NB4 (cell line): ENCODE measurements at places on chromosomes 7 and 10.

DNA sequence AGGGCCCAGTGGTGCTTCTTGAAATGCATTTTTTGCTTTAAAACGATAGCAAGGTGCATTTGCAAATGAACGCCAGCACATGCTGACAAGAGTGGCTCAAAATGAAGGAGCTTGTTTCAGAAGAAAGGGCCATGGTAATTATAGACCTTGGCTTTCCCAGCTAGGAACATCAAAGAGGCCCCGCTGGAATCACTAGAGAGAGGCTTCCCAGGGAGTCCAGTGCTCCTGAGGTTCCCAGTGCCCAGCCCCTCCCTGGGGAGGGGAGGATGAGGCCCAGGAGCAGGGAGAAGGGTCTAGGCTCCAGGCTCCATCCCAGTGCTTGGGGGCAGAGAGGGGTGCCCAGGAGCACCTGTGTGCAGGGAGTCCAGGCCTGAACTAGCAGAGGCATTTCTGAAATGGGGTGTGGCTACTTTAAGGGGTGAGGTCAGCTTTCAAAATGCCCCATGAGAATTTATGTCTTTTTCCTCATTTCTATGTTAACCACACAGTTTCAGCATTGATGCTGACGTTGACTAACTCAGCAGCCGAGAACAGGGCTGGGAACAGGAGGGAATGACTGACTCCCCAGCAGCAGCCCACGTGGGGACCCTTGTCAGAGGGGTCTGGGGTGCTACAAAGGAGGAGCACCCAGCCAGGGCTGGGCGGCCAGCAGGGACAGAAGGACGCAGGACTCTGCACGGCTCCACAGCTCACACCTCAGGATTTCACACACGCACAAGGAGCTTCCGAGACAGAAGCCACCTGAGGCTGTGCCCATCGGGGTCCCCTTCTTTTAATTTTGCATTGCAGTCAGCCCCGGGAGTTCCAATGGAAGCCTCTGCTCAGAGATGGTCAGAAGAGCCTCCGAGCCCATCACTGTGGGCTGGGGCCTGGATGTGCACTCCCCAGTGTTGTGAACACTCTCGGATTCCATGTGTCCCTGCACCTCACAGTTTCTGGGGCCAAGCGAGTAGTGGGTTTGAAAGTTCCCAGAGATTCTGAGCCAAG, 570.2 kb downstream of the PTPRN2 start:
- peak; percentile 36 for DNase-seq

- no peak for DNase-seq
Measured at GRCh38 chr7:24798261-24798660, 41.0 kb upstream of the GSDME start.

GRCh38 chr7:28332046-28332445, 80.3 kb upstream of the CREB5 start:
- no peak for DNase-seq

GRCh38 chr7:103809229-103809994, 180.0 kb downstream of the RELN start:
- peak; percentile 67 for DNase-seq

- DNase-seq: no peak
Measured at GRCh38 chr10:7969623-7970022, 84.9 kb upstream of the GATA3 start.

GRCh38 chr7:857661-858060, 18.7 kb upstream of the GET4 start:
- DNase-seq: no peak

GRCh38 chr7:76294344-76295024, 8.0 kb upstream of the HSPB1 start:
- peak; percentile 56 for DNase-seq

- no peak for DNase-seq
Measured at GRCh38 chr7:3598854-3599253, 297.8 kb downstream of the SDK1 start.

- DNase-seq: no peak
Measured at GRCh38 chr7:102817616-102818573, 69.1 kb downstream of the FAM185A start.

- no peak for DNase-seq
Measured at GRCh38 chr7:150993511-150993910, 2.7 kb downstream of the NOS3 start.

- no peak for DNase-seq
Measured at GRCh38 chr10:80522756-80523363, 14.8 kb upstream of the SH2D4B start.

GRCh38 chr7:102890292-102890970, 22.4 kb upstream of the LRRC17 start:
- DNase-seq: peak; percentile 88

- DNase-seq: no peak
Measured at GRCh38 chr10:124125305-124126116, 32.1 kb upstream of the CHST15 start.

DNA sequence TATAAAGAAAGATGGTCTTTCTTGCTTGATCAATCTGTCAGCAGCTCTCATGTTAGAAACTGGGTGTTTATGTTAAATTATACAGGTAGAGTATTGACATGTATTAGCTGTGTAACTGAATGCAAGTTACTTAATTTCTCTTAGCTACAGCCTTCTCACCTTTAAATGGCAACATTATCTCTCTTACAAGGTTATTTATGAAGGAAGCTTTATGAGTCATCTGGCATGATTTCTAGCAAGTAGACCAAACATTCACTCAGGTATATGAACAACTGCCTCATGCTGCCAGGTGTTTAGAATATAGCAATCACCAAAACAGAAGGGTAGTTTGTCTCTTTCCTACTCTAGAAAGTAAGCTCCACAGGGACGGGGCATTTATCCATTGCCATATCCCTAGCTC, 8.5 kb downstream of the ARL4A start:
- DNase-seq: no peak

GRCh38 chr7:86148501-86148900, 495.2 kb upstream of the GRM3 start:
- no peak for DNase-seq

DNA sequence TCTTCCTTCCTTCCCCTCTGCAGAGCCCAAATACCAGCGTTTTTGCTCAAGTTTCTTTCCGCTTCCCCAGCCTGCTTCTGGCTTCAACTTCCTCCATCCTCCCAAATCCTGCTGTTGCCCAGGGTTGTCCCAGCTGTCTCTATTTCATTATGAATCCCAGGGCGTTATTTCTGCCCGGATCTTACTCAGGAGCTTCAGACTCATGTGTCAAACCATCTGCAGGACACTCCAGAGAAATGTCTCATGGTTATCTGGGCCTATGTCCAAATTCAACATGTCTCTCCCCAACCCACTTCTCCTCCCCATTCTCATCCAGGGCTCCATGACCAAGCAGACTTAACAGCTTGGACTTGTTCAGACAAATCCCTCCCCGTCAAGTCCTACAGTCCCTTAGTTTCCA, 15.6 kb downstream of the ARHGAP22 start:
- no peak for DNase-seq

- peak; percentile 31 for DNase-seq
Measured at GRCh38 chr10:119807960-119808697, 64.5 kb downstream of the MCMBP start.

DNA sequence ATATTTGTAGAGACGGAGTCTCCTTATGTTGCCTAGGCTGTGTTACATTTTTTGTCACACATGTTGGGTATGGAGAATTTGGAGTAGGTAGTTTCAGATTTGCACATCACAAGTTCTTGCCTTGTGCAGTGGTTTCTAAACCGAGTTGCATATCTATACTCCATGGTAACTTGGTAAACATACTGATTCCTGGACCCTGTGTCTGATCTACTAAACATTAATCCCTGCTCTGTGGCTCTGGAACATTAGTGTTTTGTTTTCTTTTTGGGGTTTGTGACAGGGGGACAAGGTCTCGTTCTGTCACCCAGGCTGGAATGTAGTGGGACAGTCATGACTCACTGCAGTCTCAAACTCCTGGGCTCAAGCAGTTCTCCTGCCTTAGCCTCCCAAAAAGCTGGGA, 24.7 kb downstream of the AUTS2 start:
- no peak for DNase-seq

DNA sequence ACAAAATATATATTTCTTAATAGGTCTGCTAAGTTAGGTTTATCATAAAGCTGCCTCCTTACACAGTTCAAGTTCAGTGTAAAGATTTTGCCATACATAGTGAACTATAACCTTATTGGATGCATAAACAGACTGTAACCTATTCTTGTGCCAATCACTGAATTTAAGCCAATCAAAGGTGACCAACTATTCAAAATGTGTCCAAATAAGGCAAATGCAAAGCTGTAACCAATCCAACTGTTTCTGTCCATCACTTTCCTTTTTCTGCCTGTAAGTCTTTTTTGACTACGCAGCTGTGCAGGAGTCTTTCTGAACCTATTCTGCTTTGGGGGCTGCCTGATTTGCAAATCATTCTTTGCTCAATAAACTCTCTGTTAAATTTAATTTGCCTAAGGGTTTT, 11.6 kb upstream of the DNMBP start:
- DNase-seq: no peak

DNA sequence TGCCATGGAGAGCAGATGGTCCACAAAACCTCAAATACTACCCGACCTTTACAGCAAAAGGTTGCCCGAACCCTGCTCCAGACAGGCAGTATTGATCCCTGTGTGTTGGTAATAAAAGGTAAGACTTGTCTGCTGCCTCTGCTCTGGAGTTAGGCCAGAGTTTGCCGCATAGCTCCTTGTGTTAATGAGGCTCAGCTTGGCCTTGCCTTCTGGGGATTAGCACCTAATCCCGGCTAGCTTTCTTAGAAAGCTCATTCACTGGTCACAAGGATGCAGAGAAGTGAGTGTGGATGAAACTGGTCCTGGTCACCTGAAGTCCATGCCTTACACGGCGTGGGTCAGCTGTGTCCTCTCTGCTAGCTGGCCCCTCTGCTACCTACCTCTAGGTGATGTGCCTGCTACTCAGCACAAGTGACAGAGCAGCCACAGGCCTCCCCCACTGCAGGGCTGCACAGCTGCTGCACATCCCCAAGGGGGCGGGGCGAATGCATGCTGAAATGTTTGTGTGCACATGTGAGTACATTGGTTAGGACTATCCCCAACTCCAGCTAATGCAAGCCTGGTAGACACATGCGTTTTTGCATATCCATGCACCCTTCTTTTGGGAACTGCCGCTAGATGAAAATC, 31.7 kb upstream of the SYPL1 start:
- DNase-seq: no peak

DNA sequence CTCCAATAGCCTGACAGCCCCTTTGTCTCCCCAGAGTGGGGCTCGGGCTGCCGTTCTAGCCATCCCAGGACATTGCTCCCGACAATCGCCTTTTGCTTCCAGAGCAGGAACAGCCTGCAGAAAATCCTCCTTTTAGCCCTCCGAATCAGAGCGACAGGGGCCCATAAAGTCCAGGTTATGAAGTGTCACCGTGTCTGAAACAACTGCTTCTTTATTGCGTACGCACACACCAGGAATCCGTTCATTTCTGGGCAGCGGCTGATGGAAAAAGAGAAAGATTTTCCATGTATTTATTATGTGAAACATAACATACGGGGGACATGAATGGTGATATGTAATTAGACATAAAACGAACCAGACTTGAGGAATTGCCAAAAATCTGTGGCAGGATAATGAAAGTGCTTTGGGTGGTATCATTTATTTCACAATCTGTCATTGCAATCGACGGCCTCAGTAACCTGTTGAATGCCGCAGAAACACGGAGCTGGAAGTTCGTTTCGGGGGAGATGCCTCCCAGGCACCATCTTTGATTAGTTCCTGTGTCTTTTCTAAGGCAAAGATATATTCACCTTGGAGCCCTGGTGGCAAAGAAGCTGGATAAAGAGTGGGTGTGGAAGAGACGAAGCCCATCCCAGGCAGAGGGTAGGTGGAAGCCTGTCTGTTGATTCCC, 48.1 kb downstream of the FAM241B start:
- DNase-seq: no peak

DNA sequence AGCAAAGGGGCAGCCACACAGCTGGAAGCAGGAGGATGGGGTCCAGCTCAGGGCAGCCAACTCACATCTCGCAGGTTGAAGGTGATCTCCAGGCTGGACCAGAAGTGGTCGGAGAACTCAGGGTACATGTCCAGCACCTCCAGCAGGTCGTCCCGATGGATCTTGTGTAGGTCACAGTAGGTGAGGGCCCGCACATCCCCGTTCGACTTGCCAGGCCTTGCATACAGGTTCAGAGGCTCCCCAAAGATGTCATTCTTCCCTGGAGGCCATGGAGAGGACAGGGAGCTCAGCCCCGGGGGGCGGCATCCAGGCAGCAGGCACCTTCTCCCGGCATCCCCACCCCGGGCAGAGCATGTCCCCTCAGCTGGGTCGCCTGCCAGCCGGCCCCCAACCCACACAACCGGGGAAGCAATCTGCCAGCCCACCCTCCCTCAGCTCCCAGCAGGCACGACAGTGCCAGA, 29.3 kb downstream of the KCNH2 start:
- DNase-seq: no peak

GRCh38 chr10:89120931-89121763, 86.0 kb downstream of the CH25H start:
- peak; percentile 12 for DNase-seq

- peak; percentile 56 for DNase-seq
Measured at GRCh38 chr10:119197921-119198320, 9.4 kb upstream of the GRK5 start.

DNA sequence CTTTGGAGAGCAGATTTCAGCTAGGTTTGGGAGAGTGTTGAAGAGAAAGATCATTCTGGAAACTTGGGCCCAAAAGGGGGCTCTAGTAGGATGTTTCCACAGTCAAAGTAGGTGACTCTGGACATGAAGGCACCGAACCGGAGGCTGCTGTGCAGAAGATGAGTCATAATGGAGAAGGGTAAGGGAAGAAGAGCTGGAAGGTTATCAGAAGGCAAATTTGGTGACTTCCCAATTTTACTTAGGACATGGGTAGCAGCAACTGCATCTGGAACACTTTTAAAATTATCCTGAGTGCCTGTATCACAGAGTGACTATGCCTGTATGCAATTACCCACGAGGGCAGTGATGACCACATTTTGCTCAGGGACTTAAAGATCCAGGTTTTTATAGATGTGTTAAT, 38.8 kb downstream of the PIK3AP1 start:
- no peak for DNase-seq

GRCh38 chr10:74977072-74977471, 134.4 kb upstream of the SAMD8 start:
- no peak for DNase-seq

DNA sequence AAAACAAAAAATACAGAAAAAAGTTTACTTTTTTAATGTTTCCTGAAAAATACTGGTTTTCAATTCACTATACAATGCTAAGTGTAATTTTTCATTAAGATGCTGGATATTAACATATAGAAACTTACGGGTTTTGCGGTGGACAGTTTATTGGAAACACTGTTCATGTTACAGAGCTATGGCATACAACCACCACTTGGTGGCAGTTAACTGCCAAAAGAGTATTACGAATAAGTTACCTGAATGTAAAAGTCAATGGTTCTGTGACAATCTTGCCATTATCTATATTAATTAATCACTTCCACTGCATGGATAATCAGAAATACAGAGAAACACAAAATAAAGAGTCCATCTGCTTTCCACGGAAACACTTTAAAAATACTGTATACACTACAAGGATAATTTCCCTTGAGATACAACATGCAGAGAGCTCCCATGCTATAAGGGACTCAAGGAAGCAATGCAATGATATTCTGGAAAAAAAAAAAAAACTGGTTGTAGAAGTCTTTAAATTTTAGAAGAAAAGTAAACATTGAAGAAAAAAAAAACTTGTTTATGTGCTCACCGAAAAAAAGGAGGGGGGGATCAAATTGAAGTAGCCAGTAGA, 97.0 kb downstream of the TPK1 start:
- DNase-seq: peak; percentile 52
